ENCODE measurements at places on chromosomes 4 and X.

DNA sequence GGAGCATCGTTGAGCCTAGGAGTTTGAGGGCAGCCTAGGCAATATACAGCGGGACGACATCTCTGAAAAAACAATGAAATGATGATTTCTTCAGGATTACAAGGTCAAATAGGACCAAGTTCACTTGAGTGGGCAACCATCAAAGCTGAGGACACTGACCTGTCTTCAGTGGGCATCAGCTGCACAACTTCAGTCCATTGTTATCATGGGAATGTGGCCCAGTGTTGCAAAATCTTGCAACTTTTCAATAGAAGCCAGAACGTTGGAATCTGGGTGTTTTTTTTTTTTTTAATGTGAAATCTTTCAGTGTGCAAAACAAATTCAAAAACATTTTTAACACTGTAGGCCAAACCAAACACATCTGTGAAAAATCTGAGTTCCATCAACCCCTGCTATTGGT lies 155.4 kb upstream of the PLAC1 start:
- DNase-seq = no peak

DNA sequence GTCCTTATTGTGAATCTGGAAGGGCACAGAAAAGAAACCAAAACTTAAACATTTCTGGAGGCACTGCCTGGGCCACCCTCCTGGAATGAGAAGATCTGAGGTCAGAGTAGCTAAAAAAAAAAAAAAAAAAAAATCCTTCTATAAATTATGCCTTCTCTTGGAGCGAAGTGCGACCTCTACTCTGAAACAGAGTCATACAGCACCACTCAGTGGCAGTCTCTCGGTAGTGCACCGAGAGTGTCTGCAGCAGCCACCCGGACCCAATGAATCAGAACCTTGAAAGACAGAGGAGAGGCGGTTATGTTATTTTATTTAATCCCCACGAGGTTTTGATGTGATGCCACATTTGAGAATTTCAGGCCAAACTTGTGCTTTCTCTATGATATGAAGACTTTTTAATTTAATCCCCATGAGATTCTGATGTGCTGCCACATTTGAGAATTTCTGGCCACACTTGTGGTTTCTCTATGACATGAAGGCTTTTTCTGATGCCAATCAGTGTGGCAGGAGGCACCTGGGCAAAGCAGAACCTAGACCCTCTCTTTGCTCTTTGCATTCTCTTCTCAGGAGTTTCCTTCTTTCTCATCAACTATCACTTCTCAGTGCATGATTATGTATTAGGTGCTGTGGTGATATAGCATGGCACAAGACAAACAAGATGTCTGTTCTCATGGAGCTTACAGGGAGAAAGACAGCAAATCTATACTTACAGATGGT lies 5.6 kb upstream of the CT47C1 start:
- peak; percentile 56 for DNase-seq

DNA sequence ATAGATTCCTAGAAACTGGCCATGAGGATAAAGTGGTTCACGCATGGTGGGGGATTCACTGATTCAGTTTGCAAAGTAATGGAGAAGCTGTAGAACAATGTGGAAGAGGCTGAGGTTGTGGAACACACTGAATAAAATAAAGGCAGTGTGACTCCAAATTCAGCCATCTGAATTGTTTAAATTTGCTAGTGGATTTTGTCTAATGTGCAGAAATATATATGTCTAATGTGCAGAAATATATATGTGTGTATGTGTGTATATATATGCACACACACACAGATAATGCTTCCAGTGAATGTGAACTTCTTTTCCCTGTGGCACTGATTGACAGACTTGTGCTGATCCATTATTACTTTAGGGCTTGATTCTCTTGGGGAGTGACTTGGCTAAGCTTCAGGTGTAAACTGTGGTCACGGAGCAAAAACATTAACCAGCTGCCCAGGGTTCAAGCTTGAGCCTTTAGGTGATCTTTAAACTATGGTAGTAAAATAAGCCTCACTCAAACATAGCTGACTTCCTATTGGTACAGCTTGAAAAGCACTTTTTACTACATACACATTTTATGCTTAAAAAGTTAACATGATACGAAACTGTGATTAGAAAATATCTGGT lies 3.5 kb downstream of the STBD1 start:
- DNase-seq = no peak

GRCh38 chr4:148962539-148963290 lies 520.5 kb upstream of the NR3C2 start:
- DNase-seq = no peak

DNA sequence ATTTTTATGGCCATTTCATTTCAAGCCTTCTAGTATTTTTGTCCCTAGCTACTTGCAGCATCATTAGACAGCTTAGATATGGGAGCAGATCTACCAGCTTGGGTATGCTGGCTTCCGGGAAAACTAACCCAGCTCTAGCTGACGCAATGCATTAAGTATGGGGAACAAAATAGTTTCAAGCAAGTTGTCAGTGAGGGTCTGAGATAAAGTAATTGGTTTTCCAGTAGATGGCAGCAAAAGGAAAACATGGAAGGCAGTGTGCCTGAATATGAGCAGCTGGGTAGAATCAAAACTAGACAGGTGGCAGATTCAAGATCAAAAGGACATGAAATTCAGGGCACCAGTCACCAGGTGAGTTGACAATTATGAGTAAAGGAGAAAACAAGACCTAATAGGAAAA lies 340.9 kb upstream of the CTSO start:
- DNase-seq = no peak

- no peak for DNase-seq
These were observed 1.6 kb downstream of the RPL9 start for GRCh38 chr4:39456946-39457763.

- DNase-seq = no peak
These were observed 286.3 kb downstream of the ANKRD50 start for GRCh38 chr4:124426279-124426678.

DNA sequence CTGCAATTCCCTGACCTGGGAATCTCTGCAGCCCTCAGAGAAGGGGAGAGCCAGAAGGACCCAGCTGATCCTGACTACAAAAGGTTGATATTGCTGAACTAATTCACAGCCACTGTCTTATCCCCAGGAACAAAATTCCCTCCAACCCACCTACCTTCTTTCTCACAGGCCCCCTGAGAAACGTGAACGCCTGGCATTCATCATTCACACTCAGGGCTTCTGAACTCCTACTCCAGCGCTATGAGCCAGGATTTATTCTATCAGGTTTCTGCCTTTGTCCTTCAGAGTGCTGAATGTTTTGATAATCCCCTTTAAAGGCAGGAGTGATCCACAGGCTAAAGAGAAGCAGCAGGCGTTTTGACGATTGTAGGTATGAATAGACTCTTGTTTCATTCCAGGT lies 76.5 kb downstream of the KCNIP4 start:
- DNase-seq = no peak

DNA sequence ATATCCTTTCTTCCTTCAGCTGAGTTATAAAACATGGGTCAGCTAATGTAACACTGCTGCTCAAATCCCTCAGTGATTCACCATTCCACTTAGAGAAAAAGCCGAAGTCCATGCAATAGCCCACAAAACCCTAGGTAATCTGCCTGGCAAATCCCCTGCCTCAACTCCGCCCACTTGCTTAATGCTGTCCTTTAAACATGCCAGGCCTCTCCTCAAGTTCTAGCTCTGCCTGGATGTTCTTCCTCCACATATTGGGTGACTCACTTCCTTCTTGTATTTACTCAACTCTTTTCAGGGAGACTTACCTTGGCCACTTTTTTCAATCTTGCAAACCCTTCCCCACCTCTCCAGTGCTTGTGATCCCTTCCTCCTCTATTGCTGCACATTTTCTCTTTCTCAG lies 89.8 kb downstream of the EMCN start:
- no peak for DNase-seq

GRCh38 chr4:178344096-178344495 lies 901.9 kb upstream of the AGA start:
- no peak for DNase-seq

- DNase-seq = no peak
These were observed 32.0 kb upstream of the FHL1 start for GRCh38 chrX:136115126-136115903.

DNA sequence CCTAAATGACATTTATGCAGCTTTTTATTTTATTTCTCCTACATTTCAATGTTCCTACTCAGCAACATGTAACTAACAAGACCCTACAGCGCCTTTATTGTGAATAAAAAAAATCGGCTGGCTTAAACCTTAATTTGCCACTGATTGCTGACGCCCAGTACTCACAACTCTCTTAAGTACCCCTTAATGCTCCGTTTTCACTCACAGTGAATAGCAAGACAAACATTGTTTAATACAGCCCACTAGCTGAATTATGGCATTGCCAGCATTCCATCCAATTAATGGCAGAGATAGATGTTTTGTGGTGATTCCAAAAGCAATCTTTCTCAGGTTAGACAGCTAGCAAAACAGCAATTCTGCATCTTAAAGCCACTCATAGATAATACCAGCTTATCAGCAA lies 61.1 kb downstream of the PPARGC1A start:
- no peak for DNase-seq

- DNase-seq = no peak
These were observed 33.0 kb upstream of the CXCL8 start for GRCh38 chr4:73707269-73707875.

DNA sequence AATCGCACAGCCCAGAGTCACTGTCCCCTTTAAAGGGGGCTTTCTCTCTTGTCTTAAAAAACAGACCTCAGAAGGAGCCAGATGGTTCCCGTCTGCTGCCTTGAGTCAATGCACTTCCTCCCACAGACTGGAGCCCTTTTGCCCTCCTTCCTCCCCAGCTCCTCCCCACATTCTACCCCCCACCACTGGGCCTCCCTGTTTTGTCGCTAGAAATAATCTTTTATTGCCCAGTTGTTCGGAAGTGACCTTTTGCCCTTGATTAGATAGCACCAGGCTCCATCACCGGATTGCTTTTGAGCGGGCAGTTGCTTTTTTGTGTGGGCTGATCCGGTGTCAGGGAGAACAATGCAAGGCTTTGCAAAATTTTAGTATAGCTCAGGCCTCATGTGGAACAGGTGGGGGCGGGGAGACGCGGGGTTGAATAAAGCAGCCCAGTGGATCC lies 47.7 kb downstream of the SPRY1 start:
- peak; percentile 41 for DNase-seq

- DNase-seq = no peak
These were observed 113.0 kb upstream of the TLR3 start for GRCh38 chr4:185955826-185956543.

DNA sequence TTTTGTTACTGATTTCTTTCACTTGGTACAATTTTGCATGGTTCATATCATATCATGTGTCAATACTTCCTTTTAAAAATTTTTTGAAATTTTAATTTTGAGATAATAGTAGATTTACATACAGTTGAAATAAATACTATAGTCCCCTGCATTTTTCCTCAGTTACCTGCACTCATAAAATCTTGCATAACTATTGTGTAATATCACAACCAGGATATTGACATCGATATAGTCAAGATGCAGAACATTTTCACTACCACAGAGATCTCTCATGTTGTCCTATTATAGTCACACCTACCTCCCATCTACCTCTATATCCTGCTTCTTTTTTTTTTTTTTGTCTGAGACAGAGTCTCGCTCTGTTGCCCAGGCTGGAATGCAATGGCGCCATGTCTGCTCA lies 36.7 kb upstream of the MSN start:
- DNase-seq = no peak

- peak; percentile 20 for DNase-seq
These were observed 35.7 kb upstream of the GABRQ start for GRCh38 chrX:152601848-152602616.
